ENCODE measurements at places on chromosomes 13 and 19.
A peak's percentile ranks its signal among the peaks of the same experiment; 100 is the strongest.

GRCh38 chr13:101149735-101150384, 266.4 kb downstream of the NALCN start:
- DNase-seq: no peak

- DNase-seq: no peak
Measured at GRCh38 chr13:37546087-37546486, 52.5 kb downstream of the POSTN start.

- DNase-seq: no peak
Measured at GRCh38 chr13:98158172-98158899, 15.4 kb downstream of the FARP1 start.

DNA sequence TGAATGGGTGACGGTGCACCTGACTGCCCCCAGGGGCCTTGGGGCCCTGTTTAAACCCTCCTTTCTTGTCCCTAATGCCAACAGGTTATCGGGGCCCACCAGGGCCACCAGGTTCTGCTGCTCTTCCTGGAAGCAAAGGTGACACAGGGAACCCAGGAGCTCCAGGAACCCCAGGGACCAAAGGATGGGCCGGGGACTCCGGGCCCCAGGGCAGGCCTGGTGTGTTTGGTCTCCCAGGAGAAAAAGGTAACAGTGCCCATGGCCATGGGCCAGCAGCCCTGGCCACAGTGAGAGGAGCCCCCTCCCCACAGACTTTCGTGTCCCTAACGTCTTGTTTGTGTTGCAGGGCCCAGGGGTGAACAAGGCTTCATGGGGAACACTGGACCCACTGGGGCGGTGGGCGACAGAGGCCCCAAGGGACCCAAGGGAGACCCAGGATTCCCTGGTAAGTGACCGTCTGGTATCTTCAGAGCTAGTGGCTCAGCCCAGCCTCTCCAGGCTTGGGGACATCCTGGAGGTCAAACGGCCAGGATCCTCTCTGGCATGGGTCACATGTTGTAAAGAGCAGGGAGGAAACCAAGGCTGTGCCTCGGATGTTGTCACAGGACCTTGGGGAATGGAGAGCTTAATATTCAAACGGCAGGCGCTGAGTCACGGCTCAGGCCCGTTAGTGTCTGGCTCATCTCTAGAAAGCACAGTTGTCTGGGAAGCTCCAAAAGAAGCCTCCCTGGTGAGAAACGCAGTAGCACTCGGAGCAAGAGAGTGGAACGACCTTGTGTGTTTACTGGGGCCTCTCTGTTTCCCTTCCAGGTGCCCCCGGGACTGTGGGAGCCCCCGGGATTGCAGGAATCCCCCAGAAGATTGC, 58.3 kb downstream of the RAB20 start:
- no peak for DNase-seq

- DNase-seq: no peak
Measured at GRCh38 chr13:105702441-105702840, 833.0 kb downstream of the EFNB2 start.

DNA sequence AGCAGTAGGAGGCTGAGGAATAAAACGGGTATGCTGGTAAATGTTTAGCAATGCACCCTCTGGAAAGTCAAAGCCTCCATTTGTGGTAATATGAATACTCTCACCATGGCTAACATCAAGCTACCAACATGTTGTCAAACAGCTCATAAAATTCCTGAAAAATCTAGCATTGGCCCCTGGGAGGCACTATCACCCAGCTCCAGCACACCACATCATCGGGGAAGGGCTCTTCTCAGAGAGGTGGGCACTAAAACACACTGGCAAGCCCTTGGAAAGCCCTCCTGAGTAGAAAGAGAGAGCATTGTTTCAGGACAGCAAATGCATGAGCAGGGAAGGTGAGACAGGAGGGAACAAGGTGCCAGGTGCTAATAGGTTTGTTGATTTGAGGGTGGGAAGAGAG, 53.9 kb upstream of the FLT1 start:
- DNase-seq: no peak

- DNase-seq: no peak
Measured at GRCh38 chr13:30299786-30300185, 7.6 kb downstream of the KATNAL1 start.

- no peak for DNase-seq
Measured at GRCh38 chr19:17078920-17079709, 3.5 kb downstream of the MYO9B start.

GRCh38 chr13:33728271-33729037, 89.5 kb upstream of the RFC3 start:
- DNase-seq: no peak

GRCh38 chr19:33819880-33820781, 23.5 kb downstream of the KCTD15 start:
- DNase-seq: peak; percentile 72

DNA sequence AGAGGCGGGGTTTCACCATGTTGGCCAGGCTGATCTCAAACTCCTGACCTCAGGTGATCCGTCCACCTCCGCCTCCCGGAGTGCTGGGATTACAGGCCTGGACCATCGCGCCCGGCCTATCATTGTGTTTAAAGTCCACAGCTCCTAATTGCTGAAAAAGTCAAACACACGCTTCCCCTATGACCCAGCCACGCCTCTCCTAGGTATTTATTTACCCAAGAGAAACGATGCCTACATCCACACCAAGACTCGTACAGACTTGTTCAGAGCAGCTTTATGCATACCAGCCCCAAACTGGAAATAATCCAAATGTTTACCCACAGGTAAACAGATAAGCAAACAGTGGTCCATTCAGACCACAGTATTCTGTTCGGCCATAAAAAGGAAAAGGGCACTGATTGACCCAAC, 15.1 kb downstream of the ZNRF4 start:
- no peak for DNase-seq

DNA sequence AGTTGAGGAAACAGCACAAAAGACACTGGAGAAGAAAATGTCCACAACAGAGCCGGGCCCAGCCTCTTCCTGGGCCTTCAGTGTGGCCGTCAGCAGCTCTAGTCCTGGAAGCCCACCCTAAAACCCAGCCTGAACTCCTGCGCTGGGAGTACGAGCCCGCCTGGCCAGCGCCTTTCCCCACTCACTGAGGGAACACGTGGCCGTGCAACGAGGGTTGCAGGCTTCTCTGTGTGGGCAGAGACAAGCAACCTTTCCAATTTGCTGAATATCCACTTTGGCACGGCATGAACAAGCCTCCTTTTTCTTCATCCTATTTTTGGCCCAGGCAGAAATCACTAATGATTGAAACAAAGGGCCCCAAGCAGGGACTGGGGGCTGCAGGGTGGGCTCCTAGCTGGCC, 89.2 kb downstream of the CRYL1 start:
- DNase-seq: no peak

GRCh38 chr19:10145031-10145430, 25.3 kb upstream of the EIF3G start:
- no peak for DNase-seq

- no peak for DNase-seq
Measured at GRCh38 chr13:105048677-105049076, 1486.8 kb downstream of the EFNB2 start.

DNA sequence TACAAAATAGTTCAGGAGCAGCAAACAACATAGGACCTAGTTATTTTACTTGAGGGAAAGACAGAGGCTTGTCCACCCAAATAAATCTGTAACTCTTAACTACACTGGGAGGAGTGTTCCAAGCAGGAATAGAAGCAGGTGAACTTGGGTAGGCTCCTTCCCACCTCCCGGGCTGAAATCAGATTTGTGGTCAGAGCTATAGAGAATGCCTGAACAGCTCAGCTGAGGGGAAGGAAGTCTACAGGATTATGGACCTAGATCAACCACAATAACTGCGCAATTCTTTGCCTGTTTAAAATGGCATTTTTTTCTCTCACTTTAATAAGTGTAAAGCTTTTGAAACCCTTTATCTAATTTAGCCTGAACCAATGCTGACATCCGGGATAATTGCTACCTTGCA, 73.5 kb upstream of the IRS2 start:
- DNase-seq: no peak

DNA sequence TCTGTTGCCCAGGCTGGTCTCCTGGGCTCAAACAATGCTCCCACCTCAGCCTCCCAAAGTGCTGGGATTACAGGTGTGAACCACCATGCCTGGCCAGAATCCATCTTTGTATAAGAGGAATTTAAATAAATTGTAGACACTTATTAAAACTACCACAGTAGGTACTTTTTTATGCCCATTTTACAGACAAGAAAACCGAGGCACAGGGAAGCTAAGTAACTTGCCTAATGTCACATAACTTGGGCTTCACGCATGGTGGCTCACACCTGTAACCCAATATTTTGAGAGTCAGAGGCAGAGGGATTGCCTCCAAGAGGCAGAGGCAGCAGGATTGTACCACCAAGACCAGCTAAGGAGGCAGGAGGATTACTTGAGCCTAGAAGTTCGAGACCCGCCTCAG, 22.7 kb upstream of the CALM3 start:
- DNase-seq: no peak

- no peak for DNase-seq
Measured at GRCh38 chr19:43126720-43127119, 44.2 kb upstream of the PSG2 start.

- DNase-seq: no peak
Measured at GRCh38 chr13:89755729-89756492, 1591.6 kb upstream of the MIR17HG start.

DNA sequence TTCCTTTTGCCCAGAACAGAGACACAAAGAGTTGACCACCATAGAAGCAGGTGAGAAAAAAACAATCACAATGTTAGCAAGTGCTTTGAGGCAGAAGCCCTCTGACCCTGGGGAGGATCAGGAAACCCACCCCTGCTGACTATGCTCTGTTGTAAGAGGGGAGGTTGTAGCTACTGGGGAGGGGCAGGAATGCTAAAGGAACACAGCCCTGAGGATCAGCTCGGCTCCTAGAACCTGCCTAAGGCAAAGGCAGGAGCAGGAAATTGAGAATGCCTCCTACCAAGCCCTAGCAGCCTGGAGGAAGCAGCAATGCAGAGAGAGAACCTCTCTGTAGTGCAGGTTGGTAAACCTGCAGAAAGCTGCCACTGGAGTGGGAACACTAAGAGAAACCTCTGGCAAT, 624.0 kb upstream of the KLF12 start:
- no peak for DNase-seq

DNA sequence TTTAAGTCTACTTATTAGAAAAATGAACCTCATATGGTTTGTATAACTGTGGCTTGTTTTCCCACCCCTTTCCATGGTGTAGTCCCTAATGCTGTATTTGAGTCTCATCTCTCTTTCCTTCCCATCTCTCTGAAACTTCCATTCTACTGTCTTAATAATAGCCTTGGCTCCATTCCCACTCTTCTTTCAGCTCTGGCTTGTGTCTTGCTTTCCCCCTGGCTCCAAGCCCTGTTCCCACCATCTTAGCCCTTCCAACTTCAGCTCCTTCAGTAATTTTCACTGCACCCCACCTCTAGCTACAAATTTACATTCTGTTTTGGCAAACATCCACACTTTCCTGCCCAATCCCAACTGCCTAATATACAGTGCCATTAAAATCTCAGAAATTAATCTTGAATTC, 137.5 kb downstream of the SLITRK6 start:
- no peak for DNase-seq

DNA sequence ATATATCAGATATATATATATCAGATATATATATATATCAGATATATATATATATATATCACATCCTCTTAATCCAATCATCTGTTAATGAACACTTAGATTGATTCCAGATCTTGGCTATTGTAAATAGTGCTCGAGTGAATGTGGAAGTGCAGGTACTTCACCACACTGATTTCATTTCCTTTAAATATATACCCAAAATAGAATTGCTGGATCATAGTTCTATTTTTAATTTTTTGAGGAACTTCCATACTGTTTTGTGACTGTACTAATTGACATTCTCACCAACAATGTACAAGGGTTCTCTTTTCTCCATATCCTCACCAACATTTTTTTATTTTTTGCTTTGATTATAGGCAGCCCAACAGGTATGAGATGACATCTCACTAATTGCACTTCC, 277.5 kb downstream of the NHLRC3 start:
- DNase-seq: no peak

- DNase-seq: no peak
Measured at GRCh38 chr13:20131057-20131832, 29.6 kb downstream of the GJA3 start.

DNA sequence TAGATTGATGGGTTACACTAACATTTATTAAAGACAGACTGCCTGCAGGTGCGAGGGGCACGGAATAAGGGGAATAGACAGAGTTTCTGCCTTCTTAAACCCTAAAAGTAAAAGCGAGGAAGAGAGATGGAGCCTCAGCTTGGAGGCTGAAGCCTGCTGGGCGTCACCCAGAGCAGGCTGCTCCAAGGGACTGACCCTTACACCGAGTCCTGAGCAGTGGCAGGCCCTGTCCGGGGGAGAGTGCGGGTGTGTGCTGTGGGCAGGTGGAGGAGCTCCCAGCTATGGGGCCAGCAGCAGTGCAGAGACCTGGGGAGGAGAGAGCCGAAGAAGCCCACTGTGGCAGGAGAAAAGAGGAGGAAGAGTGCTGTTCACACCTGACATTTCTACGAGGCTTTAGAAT, 86.4 kb downstream of the SOX1 start:
- DNase-seq: no peak

DNA sequence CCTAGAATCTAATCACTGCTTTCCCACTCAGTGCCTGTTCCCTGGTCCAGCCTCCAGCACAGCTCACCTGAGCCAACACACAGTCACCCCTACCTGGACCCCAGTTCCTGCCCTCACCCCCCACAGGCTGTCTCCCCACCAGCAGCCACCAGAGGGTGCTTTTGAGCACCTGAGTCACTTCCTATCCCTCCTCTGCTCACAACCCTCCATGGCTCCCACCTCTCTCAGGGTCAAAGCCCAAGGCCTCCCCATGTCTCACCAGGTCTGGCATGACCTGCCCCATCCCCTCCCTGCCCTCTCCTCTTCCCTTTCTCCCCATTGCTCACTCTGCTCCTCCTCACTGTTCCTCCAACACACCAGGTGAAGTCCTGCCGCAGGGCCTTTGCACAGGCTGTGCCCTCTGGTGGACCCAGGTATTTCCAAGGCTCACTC, 7.1 kb upstream of the DPP9 start:
- DNase-seq: peak; percentile 78

- no peak for DNase-seq
Measured at GRCh38 chr19:1261538-1261797, 7.7 kb upstream of the CIRBP start.

DNA sequence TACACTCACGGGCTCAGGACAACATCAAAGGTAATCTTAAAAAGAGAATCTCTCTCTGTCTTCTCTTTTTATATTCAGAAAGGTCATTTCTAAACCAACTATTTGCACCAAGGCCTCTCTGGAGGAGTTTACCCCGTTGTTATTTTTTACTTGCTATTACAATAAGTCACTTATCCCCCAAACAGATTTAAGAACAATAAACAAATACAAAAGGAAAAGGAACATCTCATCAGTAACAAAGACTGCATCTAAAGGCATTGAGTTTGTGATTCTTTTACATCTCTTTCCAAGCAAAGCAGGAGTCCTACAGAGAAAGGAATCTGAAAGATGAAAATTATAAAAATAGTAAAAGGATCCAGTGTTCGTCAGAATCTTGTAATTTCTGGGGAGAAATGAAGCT, 75.4 kb downstream of the GGACT start:
- DNase-seq: no peak

- no peak for DNase-seq
Measured at GRCh38 chr19:50924586-50924985, 13.4 kb upstream of the KLK4 start.

GRCh38 chr19:51168564-51169282, 26.6 kb downstream of the SIGLEC7 start:
- no peak for DNase-seq

Measured in CD4-positive, alpha-beta T cell treated with Interleukin-17A for 4 hours (primary cell).